Spinal cord (tissue), 10 donors: ENCODE measurements at places on chromosomes 3 and 15.

DNA sequence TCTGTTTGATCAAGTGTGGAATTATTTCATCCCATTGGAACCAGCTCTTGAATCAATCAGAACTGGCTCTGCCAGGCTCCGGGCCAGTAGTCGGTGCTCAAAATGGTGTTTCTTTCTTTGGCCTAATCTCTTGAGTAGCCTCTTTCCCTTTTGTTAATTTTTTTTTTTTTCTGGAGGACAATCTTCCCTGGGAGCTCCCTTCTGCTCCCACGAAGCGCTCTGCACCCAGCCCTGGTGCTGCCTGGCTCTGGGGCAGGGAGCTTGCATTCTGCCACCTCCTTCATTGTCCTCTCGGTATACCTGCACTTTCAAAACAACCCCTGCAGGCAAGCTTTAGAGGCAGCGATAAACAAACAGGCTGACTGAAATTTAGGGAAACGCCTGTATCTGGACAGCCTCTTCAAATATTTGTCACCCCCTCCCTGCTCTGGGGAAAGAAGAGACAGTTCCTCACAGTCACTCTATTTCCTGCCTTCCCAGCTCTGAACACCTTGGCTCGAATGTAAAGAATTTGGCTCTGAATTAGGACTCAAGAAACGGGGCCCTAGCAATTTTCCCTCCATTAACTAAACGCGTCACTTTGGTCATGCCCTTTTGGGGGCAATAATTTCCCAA is 1.1 kb upstream of the THSD4 start:
- peaks cover 4% of the 10 kb centered on the region for H3K27me3 ChIP-seq
- no peaks in the 10 kb centered on the region for H3K36me3 ChIP-seq
- H3K4me3 ChIP-seq = no peak overlapping the region
- H3K4me1 ChIP-seq = peaks cover 11% of the 10 kb centered on the region

DNA sequence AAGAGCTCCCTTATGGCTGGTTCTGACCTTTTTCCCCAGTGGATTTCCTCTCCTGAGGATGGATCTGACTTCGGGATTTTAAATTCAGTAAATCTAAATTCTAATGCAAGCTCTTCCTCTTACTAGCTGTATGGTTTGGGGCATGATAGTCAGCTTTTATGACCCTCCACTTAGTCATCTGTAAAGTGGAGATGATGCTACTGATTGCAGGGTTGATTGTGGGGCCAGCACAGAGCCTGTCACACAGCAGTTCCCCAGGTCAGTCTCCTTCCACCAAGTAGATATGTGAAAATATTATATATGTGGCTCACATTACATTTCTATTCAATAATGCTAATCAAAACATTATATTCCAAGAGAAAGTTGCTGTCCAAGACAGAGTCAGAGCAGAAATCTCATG is 141.3 kb upstream of the UBE2E1 start:
- H3K27me3 ChIP-seq = no peaks in the 10 kb centered on the region
- no peak for DNase-seq
- H3K4me3 ChIP-seq = no peak overlapping the region
- no peak overlapping the region for H3K27ac ChIP-seq

DNA sequence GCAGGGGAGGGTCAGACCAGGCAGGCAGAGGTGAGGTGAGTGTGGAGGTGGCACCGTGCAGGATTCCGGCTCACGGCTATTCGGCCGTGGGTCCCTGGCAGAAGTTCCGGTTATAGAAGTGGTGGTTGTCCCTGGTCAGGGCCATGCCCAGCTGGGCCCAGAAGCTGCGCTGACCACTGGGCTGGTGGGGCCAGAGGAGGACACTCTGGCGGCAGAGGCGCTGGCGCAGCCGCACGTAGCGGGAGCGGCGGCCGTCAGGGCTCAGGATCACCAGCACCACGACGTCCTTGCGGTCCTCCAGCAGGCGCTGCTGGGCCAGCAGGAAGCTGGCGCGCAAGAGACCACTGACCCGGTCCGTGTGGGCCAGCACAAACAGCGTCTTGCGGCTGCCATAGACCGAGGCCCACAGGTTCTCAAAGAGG is 4.3 kb downstream of the TLR9 start:
- H3K27me3 ChIP-seq = no peaks in the 10 kb centered on the region
- no peak for DNase-seq
- H3K4me3 ChIP-seq = no peak overlapping the region
- H3K36me3 ChIP-seq = peaks cover 27% of the 10 kb centered on the region
- H3K4me1 ChIP-seq = peaks cover 30% of the 10 kb centered on the region

DNA sequence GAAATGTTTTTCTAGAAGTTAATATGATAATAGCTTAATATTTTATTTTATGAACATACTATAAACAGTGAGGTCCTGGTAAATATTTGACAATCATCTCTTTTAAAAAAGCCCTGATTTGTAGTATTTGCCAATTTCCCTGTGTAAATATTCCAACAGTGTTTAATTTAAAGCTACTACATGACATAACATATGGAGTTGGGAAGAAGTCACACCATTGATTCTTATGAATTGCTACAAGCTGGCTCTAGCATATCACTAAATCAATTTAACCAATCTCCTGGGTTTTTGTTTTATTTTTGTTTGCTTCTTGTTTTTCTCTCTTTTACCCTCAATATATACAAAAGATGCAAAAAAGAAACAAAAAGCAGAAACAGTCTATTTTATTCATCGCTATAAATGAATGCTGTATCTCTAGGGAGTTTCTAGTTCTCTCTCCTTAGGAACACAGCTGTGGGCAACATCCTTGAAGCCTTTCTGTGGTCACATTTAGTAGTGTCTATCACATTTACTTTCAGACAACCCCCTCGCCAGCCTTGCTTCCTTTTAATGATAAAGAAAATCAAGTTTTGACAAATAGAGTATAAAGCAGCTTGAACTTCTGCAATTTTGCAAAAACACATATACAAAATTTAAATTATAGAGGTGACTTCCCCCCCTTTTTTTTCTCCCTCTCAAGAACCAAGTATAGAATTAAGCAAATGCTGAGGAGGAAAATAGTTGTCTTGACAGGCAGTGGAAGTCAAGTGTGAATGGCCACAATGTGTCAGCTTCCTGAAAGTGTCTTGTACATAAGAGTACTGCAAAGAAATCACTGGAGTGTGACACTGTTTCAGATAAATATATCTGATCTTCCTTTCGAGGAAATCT is 21.4 kb downstream of the CCR1 start:
- no peaks in the 10 kb centered on the region for H3K4me1 ChIP-seq
- DNase-seq = no peak

DNA sequence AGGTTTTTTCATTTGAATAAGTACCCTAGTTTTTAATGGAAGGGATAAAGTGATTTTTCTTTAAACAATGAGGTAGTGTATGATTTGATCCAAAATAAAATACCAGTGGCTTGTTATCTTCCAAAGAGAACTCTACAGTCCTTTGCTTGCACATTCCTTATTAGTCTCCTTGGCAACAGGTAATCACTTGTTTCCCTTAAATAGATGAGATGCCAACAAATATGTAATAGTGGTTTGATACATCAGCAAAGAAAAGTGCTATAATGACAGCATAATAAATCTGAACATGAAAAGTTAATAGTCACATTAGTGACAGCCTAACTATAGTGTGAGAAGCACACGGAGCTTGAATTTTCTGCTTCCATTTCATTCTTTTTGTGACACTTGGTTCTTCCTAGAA is 360.2 kb downstream of the ZNF385D start:
- H3K4me3 ChIP-seq = no peak overlapping the region
- DNase-seq = no peak
- no peak overlapping the region for H3K27ac ChIP-seq
- H3K27me3 ChIP-seq = no peaks in the 10 kb centered on the region
- H3K36me3 ChIP-seq = no peaks in the 10 kb centered on the region

GRCh38 chr3:148615382-148615781 is 82.3 kb upstream of the AGTR1 start:
- H3K4me1 ChIP-seq = no peaks in the 10 kb centered on the region
- no peak overlapping the region for H3K27ac ChIP-seq
- no peaks in the 10 kb centered on the region for H3K36me3 ChIP-seq
- no peaks in the 10 kb centered on the region for H3K27me3 ChIP-seq

DNA sequence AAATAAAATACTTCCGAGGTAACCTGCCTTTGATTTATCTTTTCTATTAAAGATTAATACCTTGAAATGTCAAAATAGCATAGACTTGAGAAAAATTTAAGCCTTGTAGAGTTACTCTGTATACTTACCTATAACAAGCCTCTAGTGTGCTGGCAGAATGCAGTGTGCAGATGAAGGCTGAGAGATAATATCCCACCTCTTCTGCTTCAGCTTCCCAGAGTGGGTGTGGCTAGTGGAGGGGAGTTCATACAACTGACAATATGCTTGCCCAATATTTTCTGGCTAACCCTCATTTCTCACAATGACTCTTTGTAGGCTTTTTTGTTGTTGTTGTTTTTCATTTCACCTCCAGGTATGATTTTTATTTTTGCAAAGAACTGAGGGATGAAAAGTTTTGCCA is 15.7 kb upstream of the ZBTB20 start:
- H3K27ac ChIP-seq = no peak overlapping the region
- no peaks in the 10 kb centered on the region for H3K27me3 ChIP-seq
- DNase-seq = no peak
- H3K36me3 ChIP-seq = no peaks in the 10 kb centered on the region
- H3K4me1 ChIP-seq = no peaks in the 10 kb centered on the region

- peak overlapping the region; percentile 97 for H3K4me3 ChIP-seq
- H3K36me3 ChIP-seq = peaks cover 4% of the 10 kb centered on the region
- H3K27me3 ChIP-seq = no peaks in the 10 kb centered on the region
- DNase-seq = no peak
Observed at GRCh38 chr3:150407808-150408220, 284 bp upstream of the TSC22D2 start.

DNA sequence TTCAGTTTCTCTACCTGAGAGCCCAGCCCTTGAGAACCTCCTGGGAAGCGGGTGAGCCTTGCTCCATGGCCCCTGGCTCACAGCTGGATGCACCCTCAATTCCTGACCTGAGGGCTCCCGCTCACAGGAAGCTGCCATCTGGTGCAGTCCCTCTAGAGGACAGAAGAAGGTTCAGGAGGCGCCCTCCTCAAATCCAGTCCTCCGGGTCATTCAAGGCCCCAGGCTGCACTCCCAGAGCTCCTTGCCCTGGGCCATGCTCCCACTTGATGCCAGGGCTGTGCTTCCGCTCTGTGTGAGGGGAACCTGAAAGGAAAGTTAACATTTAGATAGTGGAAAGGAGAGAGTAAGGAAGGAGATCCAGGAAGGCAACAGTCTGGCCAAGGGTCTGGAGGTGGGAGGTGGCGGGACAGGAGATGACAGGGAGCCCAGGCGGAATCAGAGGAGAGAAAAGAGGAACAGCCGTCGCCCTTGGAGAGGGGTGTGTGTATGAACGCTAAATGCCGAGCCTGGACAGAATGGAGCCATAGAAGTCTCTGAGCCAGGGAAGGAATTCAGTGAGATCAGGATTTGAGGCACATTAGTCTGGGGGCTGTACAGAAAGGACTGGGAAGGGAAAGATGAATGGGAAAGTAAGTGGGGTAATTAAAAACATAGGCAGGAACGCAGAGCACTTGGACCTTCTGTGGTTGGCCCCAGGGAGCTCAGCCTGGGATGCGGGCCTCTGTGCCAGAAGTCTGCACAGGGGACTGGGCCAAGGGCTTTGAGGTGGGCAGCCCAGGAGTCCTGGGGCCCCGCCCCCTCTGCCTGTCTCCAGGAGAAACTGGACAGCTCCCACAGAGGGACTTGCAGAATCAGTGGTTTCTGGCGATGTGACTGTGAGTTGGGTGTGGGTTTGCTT is 26.1 kb downstream of the TBC1D21 start:
- no peak overlapping the region for H3K4me3 ChIP-seq
- DNase-seq = no peak
- no peak overlapping the region for H3K27ac ChIP-seq
- H3K4me1 ChIP-seq = peaks cover 30% of the 10 kb centered on the region
- no peaks in the 10 kb centered on the region for H3K36me3 ChIP-seq
- no peaks in the 10 kb centered on the region for H3K27me3 ChIP-seq

DNA sequence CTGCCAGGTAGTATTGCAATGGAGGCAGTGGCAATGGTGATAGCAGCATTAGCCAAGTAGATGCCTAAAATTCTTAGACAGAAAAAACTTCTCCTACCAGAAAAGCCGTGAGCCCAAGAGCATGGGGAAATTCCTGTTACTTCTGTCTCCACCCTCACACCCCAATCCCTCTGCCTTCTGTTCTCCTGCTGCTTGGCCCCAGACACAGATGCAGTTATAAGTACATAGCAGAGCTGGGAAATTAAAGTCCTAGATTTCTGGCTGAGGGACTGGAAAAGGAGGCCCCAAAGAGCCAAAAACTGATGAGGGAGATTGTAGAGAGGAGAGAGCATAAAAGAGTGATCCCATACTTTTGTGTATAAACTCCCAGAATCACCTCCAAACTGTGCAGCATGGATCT is 166.9 kb downstream of the SMAD6 start:
- H3K4me3 ChIP-seq = no peak overlapping the region
- no peak for DNase-seq
- H3K27ac ChIP-seq = no peak overlapping the region
- H3K4me1 ChIP-seq = no peaks in the 10 kb centered on the region

GRCh38 chr3:179558742-179559364 is 3.9 kb upstream of the ACTL6A start:
- no peaks in the 10 kb centered on the region for H3K36me3 ChIP-seq
- H3K4me1 ChIP-seq = peaks cover 5% of the 10 kb centered on the region
- H3K27me3 ChIP-seq = no peaks in the 10 kb centered on the region
- H3K4me3 ChIP-seq = no peak overlapping the region

DNA sequence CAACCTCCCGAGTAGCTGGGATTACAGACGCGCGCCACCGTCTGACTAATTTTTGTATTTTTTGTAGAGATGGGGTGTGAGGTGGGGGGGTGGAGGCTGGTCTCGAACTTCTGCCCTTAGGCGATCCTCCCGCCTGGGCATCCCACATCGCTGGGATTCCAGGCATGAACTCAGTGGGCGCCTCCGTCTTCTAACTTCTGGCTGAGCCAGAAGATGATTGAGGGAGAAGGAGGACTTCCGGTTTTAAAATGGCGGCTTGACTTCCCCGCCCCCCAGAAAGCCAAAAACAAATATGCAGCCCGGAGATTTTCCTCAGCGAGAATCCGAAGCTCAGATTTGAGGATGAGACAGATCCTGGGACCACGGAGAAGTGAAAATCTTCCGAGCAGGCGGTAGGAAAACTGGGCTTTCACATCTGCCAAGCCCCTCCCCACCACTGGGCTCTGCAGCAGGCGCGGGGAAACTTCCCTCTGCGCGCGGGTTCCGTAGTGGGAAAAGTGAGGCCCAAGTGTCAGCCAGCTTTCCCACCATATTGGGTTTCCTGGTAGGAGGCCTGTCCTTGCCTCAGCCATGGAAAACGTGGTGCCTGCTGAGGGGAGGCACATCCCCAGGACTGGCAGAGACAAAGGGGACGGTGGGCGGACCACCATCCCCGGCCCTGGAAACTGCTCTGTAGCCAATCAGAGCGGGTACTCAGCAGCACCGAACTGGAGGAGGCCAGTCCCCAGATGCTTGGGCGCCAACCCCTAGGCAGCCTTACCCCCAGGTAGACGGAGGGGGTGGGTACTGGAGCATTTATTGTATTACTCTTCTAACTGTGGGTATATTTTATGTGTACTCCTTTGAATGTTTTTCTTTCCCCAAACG is 17.3 kb downstream of the CHST14 start:
- no peaks in the 10 kb centered on the region for H3K27me3 ChIP-seq
- H3K4me3 ChIP-seq = no peak overlapping the region
- no peak overlapping the region for H3K27ac ChIP-seq
- no peak for DNase-seq
- no peaks in the 10 kb centered on the region for H3K4me1 ChIP-seq
